Dermis microvascular lymphatic vessel endothelial cell (primary cell): ENCODE measurements at places on chromosomes 12 and 14. TPM values are rescaled to one million over a fixed set of nuclear protein-coding genes. Genes with fewer than 3 reads are reported as not detected.

LRP1-AS gene
- total RNA-seq = not detected in 2 replicates

NKX2-1 gene
- not detected in 2 replicates for total RNA-seq

MMP17 gene
- 3.9 and 13.1 TPM in 2 replicates for total RNA-seq

DNA sequence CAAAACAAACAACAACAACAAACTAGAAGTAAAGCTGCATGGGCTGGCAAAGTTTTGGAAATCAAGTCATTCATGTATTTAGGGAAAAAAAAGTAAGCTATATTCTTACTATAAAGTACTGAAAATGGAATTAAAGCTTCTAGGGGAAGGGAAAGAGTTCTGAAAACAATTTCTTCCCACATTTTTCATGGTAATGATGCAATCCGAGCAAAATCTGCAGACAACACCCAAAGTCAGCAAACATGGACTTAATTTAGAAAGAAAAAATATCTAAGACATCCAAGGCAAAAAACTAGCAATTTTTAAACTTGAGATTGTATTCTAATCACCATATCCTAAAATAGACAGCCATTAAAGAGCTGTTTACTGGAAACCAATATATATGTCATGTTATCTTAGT is 86.3 kb downstream of the LRP6 start:
- no peak for DNase-seq

- DNase-seq = no peak
Measured at GRCh38 chr14:66003082-66003730, 483.0 kb upstream of the CCDC196 start.

- no peak for DNase-seq
Measured at GRCh38 chr12:114917953-114918352, 234.0 kb upstream of the TBX3 start.

DNA sequence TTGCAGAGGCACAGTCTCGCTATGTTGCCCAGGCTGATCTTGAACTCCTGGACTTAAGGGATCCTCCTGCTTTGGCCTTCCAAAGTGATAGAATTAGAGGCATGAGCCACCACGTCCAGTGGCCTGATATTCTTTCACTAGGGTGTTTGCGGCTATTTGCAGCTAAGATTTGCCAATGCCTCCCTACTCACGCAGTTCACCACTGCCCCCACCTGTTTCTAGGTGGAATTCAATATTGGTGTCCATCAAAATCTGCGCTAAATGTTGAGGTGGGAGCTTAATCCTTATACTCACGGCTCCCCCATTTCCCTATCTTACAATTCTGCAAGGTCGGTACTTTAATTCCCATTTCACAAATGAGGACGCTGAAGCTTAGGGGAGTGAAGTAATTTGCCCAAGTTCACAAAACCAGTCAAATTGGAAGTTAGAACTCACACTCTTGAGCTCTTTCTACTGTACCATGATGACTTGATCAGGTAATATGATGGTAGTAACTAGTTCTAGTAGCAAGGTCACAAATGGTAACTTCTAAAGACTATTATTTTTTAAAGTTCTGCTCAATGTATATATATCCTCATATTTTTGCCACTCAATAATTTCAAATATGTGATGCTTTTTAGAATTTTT is 22.1 kb upstream of the LRRC9 start:
- DNase-seq = peak; percentile 3

DNA sequence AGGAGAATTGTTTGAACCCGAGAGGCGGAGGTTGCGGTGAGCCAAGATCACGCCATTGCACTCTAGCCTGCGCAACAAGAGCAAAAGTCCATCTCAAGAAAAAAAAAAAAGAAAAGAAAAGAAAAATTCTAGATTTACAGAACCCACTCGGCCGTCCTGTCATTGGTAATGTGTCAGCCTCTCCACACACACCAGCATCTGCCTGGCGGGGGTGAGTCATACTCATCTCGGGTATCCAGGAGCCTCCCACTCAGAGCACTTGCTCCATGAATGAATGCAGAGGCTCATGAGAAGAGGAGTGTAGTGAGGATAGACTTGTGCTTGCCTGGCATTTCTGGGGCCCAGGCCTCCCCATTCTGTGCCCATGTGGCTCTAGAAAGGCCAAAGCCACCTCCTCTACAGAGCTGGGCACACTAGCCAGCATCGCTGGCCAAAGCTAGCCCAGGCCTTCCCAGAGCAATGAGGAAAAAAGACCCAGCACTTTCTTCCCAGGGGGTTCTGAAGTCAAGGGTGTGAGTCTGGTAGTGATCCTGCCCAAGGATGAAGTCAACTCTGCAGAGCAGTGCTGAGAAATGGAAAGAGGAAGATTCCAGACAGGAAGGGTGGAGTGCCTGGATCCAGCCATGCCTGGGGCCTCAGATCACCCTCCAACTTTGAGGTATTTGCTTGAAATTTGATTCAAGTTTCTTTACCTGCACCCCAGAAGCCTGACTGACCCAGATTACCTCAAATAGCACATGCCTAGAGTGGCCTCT is 31.2 kb upstream of the KLC1 start:
- DNase-seq = peak; percentile 50
